Activated naive CD4-positive, alpha-beta T cell treated with anti-CD3 and anti-CD28 coated beads, Interleukin-2, amount 10 ng/mL, durations not matched to agents 7 days and 5 days (primary cell): ENCODE measurements at places on chromosomes 2 and 18.

GRCh38 chr2:31944828-31945571, 65.8 kb downstream of the MEMO1 start:
- DNase-seq: no peak

DNA sequence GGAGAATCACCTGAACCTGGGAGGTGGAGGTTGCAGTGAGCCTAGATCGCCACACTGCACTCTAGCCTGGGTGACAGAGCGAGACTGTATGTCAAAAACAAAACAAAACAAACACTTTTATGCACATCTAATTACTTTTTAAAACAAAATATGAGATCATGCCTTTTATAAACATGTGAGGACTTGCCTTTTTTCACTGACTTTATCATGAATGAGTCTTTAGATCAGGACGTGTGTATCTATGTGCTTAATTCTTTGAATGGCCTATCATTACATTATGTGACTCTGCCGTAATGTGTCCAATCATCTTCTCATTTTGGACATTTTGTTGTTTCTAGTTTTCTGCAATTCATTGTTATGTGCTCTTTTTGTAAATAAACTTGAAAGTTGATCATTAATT, 58.7 kb downstream of the FAM117B start:
- DNase-seq: no peak

DNA sequence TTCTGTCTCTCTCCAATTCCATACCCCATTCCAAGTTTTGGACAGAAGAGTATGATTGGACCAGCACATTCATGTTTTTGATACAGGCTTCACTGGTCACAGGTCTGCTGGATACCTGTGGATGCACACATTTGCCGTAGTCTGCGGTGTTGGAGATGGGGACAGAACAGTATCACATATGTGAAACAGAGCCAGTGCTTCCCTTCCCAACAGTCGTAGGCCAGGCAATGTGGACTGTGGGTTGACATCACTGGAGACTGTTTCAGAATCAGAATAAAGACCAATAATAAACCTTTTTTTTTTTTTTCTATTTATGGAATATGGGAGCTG, 18.7 kb downstream of the ACSL3 start:
- DNase-seq: no peak

DNA sequence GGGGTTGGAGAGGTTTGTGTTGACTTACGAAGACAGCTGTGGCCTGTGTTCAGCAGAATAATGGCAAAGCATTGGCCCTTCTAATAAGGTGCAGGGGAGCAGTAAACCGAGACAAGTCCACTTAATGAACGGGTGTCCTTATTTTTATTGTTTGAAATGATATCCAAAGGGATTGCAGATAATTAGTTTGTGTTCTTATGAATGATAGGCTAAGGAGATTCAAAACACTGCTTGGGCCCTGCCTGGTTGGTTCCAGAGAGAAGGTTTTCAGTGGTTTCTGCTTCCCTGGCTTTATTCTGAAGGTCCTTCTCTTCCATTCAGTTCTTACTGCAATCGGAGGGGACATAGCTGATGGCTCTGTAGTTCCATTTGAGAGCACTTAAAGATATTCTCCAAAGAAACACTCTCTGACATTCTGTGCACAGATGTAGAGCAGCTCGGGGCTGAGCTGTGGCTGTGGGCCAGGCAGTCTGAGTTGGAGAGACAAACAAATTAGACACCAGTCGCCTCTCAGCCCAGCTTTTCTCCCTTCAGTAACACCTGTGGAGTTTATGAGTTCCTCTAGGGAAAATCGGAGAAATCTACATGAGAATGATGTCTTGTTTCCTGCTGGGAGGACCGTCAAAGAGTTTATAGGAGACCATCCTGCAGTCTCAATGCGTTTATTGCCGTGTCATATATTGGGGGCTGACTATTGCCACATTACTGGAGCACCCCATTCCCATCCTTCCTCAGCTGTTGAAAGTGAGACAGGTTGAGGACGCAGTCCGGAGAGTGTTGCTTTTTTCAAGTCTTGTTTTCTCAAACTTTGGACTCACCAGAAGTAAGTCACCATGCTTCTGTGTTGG, 6.5 kb downstream of the GREB1 start:
- DNase-seq: no peak

- DNase-seq: no peak
Observed at GRCh38 chr2:239139101-239139500, 261.7 kb downstream of the HDAC4 start.

- DNase-seq: no peak
Observed at GRCh38 chr2:219477815-219478214, 20.9 kb upstream of the GMPPA start.

- no peak for DNase-seq
Observed at GRCh38 chr2:42182654-42183308, 13.6 kb downstream of the EML4 start.

GRCh38 chr18:51229328-51229727, 31.8 kb upstream of the MEX3C start:
- no peak for DNase-seq

DNA sequence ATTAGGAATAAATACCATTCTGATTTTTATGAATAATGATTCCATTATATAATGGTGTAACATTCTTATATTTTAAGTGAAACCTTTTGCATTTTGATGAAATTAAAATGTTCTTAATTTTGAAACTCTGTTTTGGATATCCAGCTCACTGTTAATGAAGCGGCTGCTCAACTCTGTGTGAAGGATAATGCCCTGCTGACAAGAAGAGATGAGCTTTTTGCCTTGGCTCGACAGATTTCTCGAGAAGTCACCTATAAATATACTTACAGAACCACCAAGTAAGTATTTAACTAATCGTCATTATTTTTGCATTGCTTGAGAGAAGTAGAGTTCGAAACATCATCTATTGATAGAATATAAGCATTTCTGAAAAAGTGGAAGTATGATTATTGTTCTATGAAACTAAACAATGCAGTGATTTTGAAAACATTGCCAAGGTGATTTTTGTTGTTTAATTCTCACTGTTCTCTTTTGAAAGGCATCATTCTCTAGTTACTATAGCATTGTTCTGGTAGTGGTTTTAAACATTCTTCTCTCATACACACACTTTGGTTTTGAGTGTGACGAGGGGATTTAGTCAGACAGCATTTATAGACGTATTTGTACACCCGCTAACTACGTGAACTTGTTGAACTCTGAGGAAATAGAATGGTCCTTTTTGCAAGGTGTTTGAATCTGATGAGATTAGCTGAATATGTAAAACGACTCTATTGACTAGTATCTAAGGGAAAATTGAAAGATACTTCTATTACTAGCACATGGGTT, 21.5 kb downstream of the NAB1 start:
- DNase-seq: no peak

GRCh38 chr18:68766433-68766832, 31.4 kb upstream of the CCDC102B start:
- DNase-seq: no peak

DNA sequence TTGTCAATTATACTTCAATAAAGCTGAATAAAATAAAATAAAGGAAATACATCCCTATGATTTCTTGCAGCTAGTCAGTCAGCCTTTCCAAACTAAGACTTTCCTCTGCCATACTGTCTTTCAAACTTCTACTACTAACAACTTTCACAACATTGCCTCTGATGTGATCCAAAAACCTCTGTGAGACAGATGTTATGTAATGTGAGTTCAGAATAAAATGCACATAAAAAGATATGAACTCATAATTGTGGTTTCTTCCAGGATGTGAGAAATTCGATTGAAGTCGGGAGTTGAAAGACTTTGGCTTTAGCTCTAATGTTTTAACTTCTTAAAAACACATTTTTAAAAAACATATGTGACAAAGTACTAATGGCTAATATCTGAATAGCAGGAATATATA, 98.7 kb downstream of the PIGN start:
- DNase-seq: no peak

DNA sequence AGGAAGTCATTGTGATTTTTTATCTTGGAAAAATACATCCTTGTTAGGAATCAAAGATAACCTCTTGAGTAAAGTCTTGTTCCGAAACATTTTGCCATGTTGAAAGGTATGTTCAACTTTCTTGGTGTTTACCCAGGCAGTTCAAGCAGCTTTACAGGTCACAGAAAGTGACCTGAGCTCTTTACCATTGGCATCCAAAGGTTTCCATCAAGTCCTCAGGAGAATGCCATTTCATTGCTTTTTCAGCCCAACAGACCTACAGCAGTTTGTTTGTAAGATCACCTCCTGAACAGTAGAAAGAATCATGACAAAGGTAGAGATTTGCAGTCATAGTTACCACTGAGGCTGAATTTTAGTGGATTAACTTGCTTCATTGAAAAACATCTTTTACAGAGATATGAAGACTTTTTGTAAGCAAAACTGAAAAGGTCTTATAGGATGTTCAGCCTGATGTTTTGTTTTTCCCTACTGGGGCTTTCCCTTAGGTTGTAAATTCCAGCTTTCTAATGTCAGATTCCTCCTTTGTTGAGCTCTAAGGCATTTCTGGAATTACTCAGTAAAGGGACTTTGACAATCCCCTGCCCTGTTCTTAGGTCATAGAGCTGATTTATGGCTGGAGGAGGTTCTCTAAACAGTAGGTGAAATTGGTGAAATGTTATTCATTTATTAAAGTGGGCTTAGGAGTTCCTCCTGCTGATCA, 236.8 kb upstream of the RBMS1 start:
- no peak for DNase-seq

DNA sequence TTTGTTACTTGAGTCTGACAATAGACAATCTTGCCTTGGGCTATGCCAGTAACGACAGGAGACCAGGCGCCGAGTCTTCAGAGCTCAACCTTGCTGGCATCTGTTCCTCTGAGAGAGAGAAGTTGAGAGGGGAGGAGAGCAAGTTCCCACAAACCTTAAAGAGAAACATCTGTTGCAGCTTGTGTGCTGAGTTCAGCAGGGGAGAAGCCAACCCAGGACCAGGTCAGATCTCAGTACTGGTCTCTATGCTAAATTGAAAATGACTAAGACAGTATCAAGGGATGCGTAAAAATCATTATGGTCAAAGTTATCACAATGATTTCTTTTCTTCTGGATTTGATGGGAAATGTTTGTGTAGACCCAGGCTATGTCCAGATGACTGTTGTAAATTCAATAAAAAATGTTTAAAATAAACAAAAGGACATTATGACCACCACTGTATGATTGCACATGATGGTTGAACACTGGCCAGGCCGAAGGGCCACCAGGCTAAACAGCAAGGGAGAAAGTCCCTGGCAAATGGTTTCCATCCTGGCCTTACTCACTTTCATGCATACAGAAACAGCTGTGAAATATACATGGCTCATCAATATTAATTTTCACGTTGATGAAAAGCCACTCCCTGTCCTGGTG, 100.3 kb upstream of the PMAIP1 start:
- no peak for DNase-seq

GRCh38 chr2:15981646-15982045, 41.3 kb downstream of the MYCN start:
- no peak for DNase-seq

GRCh38 chr2:67438337-67438736, 41.2 kb downstream of the ETAA1 start:
- no peak for DNase-seq

DNA sequence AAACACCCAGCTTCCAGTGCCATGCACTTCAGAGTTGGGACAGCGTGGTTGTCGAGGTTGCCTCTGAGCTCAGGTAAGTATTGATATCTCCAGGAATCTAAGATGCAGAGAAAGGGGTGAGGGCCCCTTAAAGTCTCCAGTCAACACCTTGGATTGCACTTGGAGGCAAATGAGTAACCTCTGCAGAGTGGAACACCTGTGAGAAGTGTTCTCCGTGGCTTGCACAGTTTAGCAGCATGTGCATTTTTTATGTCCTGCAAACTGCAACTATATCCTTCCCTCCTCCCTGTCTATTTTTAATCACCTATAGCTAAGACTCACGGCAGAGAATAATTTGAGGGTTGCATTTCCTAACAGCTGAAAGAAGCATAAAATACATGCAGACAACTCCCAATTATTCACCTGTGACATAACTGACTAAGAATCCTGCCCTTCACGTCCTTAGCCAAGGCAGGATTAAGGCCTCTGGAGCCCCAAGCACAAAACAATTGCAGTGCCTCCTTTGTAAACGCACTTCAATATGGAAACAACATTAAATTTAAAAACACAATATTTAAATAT, 1.6 kb upstream of the ZNF385B start:
- no peak for DNase-seq

- no peak for DNase-seq
Observed at GRCh38 chr2:221753401-221753800, 181.3 kb upstream of the EPHA4 start.

- no peak for DNase-seq
Observed at GRCh38 chr2:106342831-106343251, 125.4 kb downstream of the RGPD3 start.

DNA sequence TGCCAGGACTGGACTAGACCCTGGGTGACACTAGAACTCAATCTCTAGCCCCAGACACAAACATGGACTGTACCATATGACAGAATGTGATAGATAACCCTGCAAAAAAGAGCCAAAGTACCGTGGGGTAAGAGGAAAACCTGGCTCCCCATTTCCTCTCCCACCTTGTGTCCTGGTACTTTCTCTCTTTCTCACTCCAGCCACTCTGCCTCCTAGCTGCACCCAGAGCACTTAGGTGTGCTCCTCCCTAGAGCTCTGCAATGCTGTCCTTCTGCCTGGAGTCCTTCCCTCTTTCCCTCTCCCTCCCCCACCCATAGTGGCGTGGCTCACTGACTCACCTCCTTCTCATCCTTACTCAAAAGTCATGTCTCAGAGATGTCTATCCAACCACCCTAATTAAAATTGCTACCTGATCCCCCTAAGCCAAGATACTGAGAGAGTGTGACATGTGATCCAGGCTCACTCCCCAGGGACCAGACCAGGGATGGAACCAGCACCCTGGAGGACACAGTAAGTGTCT, 171.3 kb downstream of the LOXHD1 start:
- no peak for DNase-seq

DNA sequence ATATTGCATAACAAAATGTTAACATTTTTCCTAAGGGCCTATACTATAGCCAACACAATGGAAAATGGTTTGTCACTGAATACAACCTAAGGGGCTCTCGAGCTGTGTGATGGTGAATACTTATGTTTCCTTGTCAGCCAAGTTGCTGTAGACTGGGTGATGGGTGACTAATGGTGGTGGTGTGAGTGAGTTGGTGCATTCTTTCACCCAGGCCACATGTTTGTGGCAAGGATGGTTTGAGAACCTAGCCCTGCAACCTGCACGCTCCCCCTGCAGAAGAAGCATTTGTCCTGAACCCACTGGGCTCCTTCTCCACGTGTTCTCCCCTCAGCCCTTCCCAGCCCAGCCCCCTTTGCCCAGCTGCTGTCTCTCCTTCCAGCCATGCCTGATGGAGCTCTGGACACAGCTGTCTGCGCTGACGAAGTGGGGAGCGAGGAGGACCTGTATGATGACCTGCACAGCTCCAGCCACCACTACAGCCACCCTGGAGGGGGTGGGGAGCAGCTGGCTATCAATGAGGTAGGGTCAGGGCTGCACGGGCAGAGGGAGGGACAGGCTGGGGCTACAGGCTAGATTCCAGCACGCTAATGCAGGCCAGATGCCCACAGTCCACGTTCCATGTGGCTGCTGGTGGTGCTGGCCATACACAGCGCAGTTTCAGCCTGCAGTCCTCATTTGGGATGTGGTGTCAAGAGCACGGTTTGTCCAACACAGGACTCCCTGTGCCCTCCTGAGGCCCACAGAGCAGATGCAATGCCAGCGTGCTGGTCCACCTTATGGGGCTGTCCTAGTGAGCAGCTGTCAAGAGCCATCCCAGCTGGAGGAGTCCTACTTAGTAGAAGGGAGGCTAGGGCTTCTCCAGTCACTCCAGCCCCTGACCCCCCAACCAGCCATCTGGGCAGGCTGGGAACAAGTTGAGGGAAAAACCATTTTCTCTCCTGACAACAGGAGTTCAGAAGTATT, 65.4 kb downstream of the FAM168B start:
- DNase-seq: no peak

GRCh38 chr2:7792031-7792651, 874.9 kb downstream of the RNF144A start:
- DNase-seq: no peak
